ENCODE measurements at places on chromosomes 2 and 18.
A peak's percentile ranks its signal among the peaks of the same experiment; 100 is the strongest.

GRCh38 chr2:8045081-8045614 is 636.7 kb upstream of the ID2 start:
- no peak for DNase-seq

DNA sequence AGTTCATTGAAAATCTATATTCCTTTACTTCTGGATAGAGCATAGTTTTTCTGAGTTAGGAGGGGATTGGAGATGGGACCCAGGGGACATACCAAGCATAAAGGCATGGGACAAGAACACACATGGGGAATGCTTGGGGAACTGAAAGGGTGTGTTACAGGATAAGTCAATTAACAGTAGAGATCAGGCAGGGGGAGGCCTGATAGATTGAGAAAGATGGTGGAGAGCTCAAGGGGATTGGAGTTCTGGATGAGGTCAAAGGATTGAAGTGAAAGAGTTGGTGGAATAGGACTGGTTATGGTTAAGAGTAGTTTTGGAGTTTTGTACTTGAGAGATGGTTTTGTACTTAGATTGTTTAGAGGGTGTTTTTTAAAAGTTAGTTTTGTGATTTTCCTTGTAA is 16.1 kb downstream of the ACSL3 start:
- no peak for DNase-seq

DNA sequence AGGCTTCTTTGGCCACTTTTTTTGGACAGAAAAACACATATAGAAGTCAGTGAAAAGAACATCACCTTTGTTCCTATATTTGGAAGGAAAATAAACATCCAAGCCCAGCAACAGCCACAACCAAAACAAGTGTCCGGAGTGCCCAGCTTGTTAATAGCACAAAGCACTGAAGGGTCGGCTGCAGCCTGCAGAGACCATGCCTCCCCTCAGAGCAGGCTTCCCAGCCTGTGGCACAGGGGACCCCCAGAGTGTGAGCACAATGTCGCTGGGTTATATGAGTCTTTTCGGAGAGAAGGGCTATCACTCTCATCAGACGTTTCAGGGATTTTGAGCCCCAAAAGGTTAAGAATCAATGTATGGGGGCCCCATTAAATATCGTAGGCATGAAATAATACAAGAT is 6.2 kb upstream of the CIDEA start:
- DNase-seq = no peak

GRCh38 chr18:10376731-10377130 is 77.7 kb upstream of the APCDD1 start:
- no peak for DNase-seq

DNA sequence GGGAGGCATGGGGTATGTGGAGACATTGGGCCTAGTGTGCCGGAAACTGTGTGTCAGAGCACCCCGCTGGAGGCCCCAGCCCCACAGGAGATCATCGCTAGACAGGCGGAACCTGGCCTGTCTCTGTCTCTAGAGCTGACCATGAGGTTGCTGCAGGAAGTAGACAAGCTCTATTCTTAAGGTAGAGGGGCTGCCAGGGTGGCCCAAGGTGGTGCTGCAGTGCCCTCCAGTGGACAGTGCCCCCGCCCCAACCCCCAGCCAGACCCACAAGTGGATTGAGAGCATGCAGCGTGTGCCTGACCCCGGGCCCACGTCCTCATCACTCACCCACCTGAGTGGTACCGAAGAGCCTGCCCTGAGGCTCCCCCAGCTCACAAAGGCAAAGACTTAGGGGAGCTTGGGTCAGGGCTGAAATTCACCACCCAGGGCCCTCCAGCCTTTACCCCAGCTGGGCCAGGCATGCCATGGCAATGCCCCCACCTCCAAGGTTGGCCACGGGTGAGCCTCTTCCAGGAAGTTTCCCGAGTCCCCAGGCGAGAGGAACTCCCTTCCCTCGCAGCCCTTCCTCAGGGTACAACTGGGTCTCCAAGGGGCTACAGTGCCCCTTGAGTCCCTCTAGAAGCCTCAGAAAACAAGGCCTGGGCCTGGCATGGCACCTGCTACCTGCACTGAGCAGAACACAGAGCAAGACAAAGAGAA is 155.0 kb downstream of the TTC32 start:
- peak; percentile 25 for DNase-seq

DNA sequence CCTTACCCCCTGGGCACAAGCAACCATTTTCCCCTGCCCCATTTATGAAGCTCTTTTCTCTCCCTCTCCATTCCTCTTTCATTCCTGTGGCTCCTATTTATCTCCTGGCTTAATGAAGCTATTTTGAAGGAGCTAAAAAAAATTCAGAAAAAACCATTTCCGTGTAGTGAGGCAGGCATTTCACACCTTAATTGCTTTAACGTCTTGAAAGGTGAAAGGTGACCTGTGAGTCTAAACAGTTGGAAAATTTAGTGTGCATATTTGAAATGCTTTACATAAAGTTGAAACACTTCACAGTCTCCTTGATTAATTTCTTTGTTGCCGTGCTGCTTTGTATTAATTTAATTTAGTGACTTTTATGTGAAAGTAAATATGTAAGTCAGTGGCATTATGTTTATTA is 83.6 kb downstream of the LTBP1 start:
- no peak for DNase-seq

DNA sequence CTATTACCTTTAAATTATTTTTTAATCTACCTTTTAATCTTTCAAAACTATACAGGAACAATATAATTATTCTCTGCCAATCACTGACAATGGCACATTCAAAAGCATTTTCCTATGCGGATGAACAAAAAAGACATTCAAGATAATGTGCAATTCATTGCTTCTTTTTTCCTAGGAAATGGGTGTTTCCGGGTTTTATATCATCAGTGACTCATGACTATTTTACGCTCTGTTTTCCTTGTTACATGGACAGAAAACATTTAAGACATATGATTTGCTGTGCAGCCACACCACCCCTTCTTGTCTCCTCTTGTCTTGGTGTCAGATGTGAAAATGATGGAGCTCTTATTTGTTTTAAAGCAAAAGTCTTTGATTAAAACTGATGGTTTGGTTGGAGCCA is 184.7 kb upstream of the LINC00305 start:
- peak; percentile 3 for DNase-seq

DNA sequence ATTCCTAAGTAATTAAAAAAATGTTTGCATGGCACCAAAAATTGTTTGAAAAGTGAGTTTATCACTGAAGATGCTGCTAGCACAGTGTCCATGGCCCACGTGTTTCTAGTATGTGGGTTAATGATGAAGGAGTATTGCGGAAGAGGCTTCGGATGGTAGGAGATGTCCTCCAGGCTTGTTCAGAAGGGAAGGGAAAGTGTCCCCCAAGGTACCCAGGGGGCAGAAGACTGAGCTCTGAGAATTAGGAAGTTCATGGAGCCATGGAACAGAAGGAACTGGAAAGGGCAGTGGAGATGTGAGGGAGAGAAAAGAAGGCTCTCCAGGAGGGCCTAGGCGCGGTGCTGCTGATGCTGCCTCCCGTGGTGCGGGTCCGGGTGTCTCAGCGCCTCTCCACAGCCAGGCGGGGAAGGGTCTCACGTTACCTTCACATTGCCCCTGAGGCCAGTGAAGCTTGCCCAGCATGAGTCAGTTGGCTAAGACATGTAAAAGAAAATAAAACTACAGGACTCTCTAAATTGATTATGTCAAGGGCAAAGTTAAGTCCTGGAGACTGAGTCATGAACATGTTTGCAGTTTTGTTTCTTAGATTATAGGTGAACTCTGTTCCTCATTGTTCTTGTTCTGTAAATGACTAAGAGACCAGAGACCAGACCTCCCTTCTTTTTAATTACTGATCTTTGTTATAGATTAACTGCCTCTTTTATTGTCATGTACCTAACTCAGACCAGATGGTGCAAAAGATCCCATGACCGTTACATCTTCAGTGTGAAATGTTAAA is 89.0 kb downstream of the MTCL1 start:
- DNase-seq = peak; percentile 18

GRCh38 chr18:49878567-49879270 is 65.4 kb upstream of the ACAA2 start:
- DNase-seq = peak; percentile 2

DNA sequence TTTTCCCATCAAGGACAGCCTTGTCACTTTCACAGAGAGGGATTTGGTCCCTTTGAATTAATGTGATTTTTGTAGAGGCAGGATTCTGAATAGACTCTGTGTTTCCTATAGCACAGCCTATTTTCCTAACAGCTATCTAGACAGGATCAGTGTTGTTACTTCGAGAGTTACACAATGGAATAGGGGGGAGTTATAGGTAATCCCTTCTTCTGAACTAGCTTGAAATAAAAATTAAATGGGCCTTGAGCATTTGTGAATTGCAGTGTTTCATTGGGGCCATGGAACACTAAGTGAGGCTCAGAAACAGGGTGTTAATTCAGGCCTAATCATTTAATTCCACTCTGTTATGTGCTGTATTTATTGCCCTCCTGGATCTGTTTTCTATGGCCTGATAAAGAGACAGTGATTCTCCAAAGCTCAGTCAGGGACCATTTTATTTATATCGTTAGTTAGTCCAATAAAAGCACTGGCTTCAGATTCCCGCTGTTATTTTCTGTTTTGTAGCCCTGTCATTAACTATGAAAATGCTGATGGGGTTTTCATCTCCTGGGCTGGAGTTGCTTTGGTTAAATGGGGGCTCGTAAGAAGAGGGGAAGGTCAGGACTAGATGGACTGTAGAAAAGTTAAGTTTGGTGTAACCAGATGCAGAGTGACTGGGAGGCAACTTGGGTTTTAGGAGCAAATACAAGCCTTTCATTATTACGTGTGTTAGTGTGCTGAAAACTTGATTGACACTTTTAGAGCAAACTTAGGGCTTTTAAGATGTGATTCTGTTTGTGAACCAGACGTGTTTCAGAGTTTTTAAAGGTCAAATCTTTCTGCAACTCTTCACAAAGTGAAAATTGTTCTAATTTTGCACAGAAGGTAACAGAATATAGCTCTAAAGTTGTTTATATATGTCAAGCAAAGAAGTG is 461.0 kb upstream of the HNRNPA3 start:
- DNase-seq = no peak

DNA sequence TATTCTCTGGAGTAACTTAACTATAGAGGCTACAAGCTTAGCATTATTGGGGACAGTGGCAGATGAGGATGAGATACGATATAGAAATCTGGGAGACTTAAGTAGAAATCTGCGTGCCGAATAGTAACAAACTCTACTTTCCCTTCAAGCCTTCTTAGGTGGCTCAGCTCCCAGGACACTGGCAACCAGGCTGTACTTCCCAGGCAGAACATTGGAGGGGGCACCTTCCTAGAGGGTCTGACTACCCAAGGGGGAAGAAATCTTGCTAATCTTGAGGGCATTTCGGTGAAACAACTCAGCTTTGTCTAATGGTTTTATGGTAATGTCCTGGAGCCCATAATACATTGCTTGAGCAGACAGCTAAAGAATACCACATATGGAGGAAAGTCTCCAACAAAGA is 126.2 kb upstream of the DTNA start:
- DNase-seq = no peak

DNA sequence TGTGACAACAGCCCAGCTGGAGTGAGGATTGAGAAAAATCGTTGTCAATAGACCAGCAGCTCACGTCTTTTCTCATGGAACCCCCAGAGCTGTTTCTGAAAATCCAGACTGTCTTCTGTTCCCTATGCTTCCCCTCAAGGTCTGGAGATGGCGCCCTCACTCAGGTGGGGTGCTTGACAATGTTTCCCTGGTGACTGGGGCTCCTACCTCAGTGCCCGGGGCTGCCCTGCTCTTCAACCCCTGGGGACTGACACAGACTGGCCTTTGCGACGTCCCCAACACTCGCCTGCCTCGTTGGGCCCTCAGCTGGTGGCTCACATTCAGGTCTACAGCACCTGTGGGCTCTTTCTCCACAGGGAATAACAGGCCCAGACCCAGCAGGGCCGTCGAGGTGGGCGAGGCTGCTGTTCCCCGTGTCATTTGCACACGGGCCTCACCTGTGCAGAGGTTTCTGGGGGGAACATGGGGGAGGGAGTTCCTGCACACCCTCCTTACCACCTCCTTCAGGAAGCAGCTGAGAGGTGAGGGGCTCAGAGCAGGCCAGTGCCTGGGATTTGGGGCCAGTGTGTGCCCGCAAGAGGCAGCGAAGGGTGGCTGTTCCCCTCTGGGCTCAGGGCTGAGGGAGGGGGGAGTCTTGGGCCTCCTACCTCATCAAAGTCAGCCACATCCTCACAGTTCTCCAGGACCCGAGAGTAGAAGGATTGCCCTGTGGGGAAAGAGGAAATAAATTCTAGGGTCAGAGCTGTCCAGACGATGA is 59.3 kb upstream of the OTOF start:
- no peak for DNase-seq

DNA sequence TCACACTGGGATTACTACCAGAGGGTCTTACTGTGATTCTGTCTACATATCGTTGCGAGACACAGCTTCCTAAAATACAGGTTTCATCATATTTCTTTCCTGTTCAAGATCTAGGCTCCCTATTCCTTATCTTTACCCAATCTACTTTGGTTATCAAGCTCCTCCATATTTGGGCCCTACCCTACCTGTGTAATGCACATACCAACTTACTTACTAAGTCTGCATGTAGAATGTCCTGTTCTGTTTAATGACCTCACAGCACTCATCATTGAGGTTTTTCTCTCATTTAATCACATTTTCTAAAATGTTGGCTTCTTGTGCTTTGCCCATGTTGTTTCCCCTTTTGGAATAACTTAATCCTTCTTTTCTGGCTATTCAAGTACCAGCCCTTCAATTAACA is 551.1 kb downstream of the ZEB2 start:
- no peak for DNase-seq

DNA sequence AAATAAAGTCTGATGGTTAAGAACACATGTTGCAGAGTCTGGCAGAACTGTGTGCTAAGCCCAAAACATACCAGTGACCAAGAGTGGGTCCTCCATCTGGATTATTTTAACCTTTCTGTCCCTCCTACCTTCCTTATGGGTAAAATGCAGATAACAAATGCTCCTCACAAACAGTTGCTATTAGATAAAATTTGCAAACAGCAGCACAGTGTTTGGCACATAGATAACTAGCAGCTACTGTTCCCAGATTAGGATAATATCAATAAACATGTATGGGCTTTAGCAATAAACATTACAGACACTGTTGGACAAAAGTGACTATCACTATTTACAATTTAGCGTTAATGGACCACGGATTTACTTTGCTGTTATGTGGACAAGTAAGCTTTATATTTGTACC is 154.9 kb downstream of the TCF4 start:
- DNase-seq = no peak

GRCh38 chr2:115746151-115746550 is 1303.7 kb downstream of the DPP10 start:
- no peak for DNase-seq

GRCh38 chr2:112181571-112182290 is 43.5 kb downstream of the FBLN7 start:
- no peak for DNase-seq

- DNase-seq = no peak
These were observed 191.5 kb upstream of the ATP5MC3 start for GRCh38 chr2:175372704-175373701.

- DNase-seq = peak; percentile 95
These were observed 66.6 kb upstream of the ODC1 start for GRCh38 chr2:10514743-10515142.

DNA sequence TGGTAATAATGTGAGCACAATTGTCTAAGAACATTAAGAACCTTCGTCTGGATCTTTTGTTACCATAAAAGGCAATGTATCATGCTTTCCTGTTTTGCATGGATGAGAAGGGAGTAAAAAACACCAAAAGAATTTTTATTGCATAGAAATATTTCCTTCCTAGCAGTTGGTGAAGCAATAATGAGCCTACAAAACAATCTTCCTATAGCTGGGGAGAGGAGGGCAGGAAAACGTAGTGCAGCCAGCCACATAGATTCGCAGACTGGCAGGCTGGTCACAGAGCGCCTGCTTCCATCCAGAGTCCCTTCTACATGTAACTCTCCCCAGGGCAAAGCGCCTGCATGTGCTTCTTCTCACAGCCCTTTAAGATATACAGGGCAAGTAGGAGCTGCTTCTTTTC is 190.4 kb downstream of the BABAM2 start:
- DNase-seq = no peak
